HT-29 (cell line): ENCODE measurements at places on chromosomes 3 and 15.
A peak's percentile ranks its signal among the peaks of the same experiment; 100 is the strongest.

GRCh38 chr3:177596816-177597271 lies 399.6 kb upstream of the TBL1XR1 start:
- DNase-seq, result no peak

DNA sequence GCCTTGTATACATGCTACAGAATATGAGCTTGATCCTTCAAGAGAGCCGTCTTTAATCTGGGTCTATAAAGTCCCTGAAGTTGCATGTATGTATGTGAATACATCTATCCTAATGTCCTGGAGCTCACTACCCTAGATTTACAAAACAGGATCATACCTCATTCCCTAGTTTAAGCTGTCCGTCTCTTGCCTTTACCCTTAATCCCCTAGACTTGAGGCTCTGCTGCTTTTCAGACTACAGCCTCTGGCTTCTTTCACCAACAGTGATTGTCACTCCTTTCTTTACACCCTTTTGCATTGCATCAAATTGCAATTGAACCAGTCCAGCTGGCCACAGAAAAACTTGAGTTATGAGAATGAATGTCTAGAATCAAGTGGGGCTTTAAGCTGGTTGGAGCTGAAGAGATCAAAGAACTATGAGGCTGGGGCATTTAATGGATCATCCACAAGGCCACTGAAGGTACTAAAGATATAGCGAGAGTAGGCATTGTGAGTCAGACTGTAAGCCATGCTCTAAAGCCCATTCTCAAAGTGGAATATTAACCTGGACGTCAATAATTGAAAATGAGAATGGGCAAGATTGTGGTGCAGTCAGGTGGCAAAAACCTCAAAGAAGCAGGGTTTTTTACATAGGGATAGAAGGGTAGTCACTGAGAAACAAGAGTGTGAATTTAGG lies 12.3 kb upstream of the PLD1 start:
- DNase-seq, result no peak

- DNase-seq, result no peak
These were observed 252.3 kb upstream of the ATP10A start for GRCh38 chr15:26115229-26115943.

DNA sequence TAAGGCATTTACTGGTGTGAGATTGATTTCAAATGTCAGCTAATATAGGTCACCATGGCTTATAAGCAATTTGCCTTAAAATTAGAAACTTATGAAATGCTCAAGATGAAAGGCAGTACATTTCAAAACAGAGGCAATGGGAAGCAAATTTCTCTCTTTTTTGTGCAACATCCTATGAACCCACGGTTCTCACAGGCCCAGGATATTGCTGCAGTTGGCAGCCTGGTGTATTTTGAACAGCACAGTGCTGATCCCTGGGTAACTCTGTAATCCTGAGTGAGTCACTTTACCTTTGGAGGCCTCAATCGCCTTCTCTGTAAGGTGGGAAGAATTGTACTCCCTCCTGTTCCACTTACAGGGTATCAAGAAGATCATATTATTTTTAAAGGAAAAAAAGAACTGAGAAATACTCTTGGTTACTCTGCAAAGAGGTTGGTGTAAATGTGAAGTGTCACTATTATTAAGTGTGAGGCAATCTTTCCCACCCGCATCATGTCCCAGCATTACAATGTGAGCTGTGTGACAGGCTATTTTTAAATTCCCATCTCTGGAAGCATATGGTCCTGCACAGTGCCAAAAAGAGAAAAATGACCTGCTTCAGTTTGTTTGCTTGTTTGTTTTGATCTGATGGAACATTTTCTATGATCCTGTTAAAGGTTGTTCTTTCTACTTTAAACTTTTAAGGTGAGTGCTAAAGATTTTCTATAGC lies 190.1 kb upstream of the LPP start:
- DNase-seq, result no peak

DNA sequence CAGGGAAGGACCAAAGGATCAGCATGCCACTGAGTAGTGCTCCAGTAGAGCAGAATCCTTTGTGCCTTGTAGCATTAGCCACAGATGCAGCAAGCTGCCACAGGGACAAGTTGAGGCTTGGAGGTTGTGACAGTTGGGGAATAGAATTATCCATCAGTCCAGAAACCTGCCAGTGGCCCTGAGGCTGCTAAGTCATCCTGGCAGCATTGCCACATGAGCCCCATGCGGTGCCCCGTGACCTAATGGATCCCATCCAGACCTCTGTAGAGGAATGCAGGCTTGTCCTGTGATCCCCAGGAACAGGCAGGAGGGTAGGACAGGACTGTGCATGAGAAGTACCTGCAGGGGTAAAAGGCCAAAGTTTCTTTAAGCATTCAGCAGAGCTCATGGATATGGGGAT lies 51.7 kb downstream of the BOC start:
- no peak for DNase-seq

DNA sequence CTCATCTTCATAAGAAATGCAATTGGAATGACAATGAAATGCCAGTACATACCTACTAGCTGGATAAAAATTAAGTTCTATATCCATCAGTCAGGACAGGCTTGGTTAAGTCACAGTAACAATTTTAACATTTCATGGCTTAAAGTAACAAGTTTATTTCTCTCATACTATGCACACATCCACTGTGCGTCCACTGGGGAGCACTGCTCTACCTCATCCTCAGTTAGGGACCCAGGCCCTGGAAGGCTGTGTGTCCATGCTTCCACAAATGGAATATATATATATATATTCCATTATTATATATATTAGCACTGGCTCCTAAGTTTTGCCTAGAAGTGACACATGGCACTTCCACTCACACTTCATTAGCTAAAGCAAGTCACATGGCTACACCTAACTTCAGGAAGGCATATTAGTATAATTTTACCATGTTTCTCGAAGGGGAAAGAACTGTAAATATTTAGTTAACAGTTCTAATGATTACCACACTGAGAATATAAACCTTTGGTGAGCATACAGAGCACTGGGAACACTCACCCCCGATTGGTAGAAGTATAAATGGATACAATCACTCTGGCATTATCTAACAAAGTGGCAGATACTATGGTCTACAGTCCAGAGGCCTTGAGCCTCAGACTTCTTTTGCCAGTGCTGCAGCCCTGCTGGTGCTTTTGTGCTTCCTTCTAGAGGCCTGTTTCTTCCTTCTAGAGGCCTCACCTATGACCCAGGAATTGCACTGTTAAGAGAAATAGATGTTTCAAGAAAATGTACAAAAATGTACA lies 28.6 kb downstream of the AP3S2 start:
- no peak for DNase-seq

DNA sequence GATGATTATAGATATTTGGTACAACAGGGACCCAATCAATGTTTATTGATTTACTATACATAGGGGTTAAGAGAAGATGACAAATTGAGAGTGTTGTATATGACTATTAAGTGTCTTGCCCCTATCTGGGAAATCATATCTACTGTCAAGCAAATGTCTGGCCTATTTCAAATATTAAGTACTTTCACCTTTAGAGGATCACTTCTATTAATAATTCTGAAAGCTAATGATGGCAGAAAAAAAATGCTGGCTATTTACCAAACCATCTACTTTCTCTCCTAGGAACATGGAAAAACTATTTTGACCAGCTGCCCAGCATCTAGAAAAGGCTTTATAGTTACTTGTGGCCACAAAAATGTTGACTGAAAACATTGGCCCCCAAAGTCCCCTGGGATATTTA lies 632.3 kb upstream of the ZNF385D start:
- no peak for DNase-seq

GRCh38 chr15:50145451-50145872 lies 26.4 kb upstream of the ATP8B4 start:
- DNase-seq, result peak; percentile 89

DNA sequence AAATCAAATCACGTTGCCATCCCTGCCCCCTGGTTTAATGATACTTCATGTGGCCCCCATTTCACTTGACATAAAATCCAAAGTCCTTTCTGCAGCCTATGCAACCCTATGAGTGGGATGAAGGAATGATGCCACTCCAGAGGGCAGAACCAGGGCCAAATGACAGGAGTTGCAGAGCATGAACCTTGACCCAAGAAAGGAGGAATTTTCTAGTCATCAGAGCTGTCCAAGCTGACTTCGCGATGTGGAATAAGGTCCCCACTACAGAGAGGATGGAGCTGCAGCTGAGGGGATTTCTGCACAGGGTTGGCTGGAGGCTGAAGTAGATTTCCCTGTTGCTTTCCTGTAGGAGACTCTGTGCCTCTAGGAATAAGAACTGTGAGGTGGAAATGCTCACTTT lies 15.8 kb upstream of the EPHB3 start:
- no peak for DNase-seq

DNA sequence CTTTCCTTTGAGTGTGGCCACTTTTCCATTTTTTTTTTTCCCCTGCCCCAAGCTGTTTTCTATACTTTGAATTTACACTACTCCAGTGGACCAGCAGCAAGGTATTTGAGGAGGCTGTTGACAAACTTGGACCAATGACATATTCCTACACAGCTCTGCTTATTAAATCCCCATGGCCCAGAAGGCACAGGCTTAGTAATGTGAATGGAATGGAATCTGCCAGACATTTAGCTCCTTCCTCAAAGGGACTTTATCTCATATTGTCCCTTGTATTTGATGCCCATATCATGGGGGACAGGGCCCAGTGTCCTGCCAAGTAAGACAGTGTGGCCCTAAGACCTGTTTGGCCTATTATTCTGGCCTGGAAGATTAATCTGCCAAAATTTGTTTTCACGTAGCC lies 107.5 kb downstream of the CHCHD6 start:
- no peak for DNase-seq

GRCh38 chr3:191139736-191140135 lies 59.3 kb upstream of the OSTN start:
- no peak for DNase-seq

- no peak for DNase-seq
These were observed 56.7 kb upstream of the DGKG start for GRCh38 chr3:186418671-186419145.

GRCh38 chr15:81814882-81815455 lies 230.8 kb downstream of the MEX3B start:
- no peak for DNase-seq

- no peak for DNase-seq
These were observed 914.9 kb upstream of the EPHA6 start for GRCh38 chr3:95899494-95899893.

DNA sequence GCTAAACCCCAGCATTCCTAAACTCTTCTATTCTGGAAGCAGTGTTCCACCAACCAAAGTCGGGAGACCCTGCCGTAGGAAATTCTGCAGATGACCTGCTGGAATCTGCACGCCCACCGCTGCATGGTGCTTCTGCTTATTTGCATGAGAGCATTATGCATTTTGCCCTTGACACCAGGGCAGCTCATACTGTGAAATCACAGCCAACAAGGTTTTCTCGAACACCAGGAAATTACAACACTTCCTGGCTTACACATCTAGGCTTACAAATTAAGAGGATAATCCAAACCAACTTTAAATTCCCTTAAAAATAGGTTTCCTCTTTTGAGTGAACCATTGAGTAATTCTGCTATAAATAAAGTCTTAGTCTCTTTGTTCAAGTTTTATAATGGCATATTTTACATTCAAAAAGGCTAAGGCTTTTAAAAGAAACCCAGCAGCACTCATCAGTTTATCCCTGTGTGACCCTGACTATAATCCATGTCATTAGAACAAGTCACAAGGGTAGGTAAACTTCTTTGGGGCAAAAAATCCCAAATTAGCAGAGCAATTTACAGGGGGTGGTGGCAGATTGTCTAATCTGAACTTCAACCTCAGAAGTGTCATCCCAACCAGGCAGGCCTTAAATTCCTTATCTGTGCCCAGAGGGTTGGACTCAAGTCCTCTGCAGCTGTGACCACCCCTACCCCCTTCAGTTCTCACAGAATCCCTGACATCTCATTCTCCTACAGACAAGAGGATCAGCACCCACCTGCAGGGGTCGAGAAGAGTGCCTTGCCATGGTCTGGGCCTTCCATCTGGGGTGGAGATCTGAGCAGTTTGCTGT lies 33.5 kb upstream of the RBP1 start:
- no peak for DNase-seq

DNA sequence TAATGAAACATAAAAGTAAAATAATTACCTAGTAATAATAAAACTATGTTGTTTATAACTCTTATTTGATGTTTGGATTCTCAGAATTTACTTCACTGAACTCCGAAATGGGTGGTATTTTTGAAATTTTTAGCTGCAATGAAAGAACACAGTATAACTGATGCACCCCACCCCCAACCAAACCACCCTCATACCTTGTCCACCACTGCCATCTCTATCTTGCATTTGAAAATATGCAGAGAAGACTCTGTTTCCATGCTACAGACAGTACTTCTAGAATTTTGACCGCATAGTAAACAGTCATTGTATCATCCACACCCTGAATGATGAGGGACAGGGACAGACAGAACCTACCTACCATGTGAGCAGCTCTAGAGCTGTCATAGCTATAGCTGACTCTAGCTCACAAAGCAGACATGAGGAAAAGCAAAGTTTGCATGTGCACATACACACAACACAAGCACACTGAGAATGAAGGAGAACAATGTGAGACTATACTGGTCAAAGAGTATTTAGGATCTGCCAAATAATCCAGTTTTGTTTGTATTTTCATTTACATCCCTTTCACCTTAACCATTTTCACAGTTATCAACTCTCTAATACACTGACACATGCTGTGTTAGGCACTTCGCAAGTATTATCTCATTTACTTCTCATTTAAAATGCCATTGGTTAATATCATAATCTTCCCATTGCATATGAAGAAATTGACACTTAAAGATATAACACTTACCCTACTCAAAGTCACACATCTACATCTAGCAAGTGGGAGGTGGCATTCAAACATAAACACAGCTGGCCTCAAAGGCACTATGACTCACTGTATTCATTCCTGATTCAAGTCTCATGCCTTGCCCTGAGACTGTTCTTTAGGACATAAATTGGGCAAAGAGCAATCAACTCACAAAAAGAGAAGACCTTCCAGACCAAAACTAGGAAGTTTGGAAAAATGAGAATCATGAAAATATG lies 1014.7 kb upstream of the CFAP20DC start:
- no peak for DNase-seq

GRCh38 chr3:45199837-45200648 lies 26.0 kb downstream of the TMEM158 start:
- peak; percentile 51 for DNase-seq

- no peak for DNase-seq
These were observed 572.3 kb downstream of the MAGI1 start for GRCh38 chr3:65466300-65466988.

DNA sequence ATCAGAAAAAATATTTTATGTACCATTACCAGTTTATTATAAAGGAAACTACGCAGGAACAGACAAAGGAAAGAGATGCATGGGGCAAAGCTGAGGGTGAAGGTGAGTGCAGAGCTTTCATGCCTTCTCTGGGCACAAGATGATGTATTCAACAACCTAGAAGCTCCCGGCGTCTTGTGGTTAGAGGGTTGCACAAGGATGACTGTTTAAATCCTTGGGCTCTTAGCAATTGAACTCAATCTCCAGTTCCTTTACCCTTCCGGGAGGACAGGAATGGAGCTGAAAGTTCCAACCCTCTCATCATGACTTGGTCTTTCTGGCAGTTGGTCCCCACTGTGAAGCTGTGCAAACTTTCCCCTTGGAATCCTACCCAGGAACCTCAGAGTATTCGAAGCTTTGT lies 542.0 kb downstream of the EPHA3 start:
- no peak for DNase-seq

- no peak for DNase-seq
These were observed 14.2 kb downstream of the TMEM43 start for GRCh38 chr3:14138878-14139655.

- no peak for DNase-seq
These were observed 186.9 kb downstream of the ARRDC4 start for GRCh38 chr15:98147415-98147814.
